ENCODE measurements at places on chromosomes 16 and 17. TPM values are rescaled to one million over a fixed set of nuclear protein-coding genes. Genes with fewer than 3 reads are reported as not detected.

Gene SRCIN1
- total RNA-seq: not detected

GRCh38 chr16:71726476-71727315, 2.2 kb upstream of the PHLPP2 start:
- DNase-seq: no peak

- no peak for DNase-seq
Observed at GRCh38 chr16:1119766-1120576, 23.9 kb upstream of the C1QTNF8 start.

DNA sequence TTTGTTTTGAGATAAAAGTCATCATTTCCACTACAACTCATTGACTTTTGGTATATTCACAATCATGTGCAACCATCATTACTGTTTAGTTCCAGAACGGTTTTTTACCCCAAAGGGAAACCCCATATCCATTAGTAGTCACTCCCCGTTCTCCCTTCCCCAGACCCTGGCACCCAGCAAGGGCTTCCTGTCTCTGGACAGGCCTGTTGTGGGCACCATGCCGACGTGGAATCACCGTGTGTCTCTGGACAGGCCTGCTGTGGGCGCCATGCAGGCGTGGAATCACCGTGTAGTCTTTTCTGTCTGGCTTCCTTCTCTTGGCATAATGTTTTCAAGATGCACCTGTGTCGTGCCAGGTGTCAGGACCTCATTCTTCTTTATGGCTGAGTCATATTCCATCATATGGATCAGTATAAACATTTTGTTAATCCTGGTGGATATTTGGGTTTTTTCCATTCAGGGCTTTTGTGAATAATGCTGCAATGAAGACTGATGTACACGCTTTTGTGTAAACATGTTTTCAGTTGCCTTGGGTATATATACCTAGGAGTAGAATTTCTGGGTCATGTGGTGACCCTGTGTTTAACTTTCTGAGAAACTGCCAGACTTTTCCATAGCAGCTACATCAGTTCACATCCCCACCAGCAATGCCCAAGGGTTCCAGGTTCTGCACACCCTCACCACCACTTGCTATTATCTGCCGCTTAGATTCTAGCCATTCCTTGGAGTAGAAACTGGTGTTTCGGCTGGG, 19.1 kb downstream of the ENDOV start:
- no peak for DNase-seq

DNA sequence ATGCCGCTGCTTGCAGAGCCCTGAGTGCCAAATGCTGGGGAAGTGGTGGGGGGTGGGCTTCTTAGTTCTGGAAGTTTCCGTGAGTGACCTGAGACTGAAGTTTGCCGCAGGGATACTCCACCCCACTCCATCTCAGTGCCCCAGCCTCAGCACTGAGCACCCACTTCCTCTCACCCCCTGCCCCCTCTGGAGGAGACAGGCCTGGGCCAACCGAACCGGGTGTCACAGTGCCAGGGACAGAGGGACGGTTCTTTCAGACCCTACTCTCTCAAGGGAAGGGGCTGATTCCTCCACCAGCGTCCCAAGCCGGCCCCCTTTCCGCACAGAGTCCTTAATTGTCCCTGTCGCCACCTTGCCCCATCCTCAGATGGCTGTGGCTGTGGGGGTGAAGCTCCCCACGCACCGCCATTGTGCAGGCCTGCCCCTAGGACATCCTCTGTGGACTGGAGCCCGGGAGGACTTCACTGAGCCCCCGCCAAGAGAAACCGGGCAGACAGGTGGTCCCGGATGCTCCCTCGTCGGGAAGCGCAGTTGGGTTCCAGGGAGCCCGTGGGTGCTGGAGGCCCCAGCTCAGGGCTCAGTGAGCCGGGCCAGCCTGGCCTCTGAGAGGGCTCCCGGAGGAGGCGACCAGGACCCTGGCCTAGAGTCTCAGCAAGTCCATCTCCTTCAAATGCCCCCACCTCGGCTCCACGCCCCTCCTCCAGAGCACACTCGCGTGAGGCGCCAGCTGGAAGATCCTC, 1.6 kb upstream of the KREMEN2 start:
- DNase-seq: no peak

- DNase-seq: no peak
Observed at GRCh38 chr17:73942703-73943415, 260.6 kb upstream of the RPL38 start.

DNA sequence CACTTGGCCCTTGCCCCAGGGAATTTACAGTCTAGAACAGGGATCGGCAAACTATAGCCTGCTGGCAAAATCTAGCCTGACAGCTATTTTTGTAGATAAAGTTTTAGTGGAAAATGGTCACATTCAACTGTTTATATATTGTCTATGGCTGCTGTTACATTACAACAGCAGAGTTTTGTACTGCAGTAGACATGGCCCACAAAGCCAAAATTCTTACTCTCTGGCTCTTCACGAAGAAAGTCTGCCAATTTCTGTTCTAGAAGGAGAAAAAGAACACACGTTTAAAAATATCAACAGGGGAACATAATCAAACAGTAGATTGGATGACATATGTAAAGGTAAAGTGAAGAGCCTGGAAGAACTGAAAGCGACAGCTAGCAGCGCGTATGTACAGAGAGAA, 33.2 kb upstream of the CCDC182 start:
- no peak for DNase-seq

DNA sequence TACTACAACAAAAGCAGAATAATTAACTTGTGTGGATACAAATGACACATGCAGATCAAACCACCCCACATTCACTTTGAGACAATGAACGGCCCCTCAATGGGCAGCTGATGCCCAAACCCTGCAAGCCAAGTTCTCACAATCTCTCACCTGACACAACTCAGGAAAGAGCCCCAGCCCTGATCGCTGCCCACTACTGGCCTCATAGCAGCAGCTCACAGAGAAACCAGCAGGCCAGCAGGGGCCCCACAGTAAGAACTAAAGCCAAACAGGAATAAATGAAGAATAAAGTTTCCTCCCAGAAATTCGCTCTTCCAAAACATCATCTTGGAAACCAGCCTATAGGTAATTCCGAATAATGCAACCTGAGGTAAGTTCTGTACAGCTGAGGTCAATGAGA, 7.7 kb downstream of the AKTIP start:
- DNase-seq: no peak

Measured in fibroblast of lung (primary cell).